ENCODE measurements at places on chromosomes 2 and 18.

DNA sequence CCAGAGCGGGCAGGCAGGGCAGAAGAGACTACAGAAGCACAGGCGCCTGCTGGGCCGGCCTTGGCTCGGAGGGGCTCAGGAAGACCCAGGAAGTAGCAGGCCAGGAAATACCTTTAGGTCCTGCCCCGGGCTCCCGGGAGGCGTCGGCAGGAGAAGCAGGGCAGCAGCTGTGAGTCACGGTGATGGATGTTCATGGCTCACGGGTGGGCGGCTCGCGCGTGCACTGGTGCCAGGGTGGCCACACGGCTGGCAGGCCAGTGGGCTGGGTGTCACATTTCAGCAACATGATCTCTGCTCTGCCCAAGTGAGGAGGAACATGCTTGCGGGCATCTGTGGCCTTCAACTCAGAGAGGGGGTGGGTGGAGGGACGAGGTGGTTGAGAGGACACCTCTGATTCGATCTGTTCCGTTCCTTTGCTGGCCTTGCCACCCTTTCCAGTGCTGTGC lies 139.3 kb downstream of the KLHL29 start:
- no peak for DNase-seq

- DNase-seq, result no peak
Observed at GRCh38 chr2:168174756-168175155, 72.6 kb downstream of the STK39 start.

- DNase-seq, result no peak
Observed at GRCh38 chr18:58770601-58771000, 94.1 kb upstream of the ZNF532 start.

GRCh38 chr2:221372159-221372884 lies 199.8 kb downstream of the EPHA4 start:
- DNase-seq, result no peak

DNA sequence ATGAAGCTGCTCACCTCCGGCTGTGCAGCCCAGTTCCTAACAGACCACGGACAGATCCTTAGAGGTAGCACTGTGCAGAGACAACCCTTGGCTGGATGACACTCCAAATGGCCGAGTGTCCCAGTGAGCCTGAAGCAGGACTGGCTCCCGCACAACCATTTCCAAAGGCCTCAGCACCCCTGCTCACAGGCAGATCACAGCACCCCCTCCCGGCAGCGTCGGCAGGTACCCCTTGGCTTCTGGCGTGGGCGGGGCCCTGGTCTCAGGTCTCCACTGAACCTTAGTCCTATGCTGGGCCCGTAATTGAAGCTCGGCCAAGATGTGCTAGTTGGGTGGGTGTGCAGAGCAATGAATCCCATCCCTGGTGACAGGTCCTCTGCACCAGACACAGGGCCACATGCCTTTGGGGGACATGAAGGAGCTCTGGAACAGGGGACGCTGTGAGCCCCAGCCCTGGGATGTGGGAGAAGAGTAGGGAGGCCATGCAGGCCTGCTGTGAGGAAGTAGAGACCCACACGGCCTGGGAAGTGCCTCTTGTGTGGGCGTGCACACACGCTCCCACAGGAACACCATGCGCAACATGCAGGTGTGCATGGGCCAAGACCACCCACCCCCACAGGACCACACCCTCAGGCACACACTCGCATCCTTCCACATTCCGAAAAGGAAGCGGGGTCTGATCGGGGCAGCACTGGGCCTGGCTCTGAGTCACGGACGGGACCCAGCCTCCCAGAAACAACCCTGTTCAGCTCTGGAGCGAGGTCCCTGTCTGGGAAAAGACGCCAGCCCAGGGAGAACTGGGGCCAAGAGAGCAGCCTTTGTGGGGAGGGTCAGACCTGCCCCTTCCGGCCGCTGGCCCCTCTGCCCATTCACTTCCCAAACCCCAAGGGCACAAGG lies 2.8 kb downstream of the DUSP2 start:
- DNase-seq, result peak; percentile 85

DNA sequence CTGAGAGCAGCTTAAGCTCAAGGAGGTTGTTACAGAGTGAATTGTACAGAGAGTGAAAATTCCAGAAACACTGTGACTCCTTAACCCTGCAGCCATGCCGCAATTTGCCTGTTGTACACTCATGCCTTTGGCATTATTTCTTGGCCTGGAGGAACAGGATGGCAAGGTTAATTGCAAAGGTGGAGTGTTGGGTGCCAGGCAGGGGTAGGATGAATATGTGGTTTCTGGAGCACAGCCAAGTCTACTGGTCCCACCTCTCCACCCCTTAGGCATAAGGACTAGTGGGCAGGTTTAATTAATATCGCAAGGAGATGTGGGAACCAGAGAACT lies 250.2 kb downstream of the LRRTM1 start:
- DNase-seq, result no peak

DNA sequence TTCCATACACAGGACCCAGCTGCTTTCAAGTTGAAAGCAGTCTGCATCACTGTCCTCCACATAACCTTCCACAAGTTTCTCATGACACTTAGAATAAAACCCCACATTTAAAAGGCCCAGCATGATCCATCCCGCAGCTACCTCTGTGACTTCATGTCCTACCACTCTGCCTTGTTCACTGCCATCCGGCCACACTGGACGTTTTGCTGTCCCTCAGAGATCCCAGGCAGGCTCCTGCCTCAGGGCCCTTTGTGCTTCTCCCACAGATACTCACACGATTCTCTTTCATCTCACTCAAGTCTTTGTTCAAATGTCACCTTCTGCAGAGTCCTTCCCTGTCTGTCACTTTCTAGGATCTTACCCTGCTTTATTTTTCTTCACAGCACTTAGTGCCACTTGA lies 232.9 kb upstream of the BOD1L2 start:
- no peak for DNase-seq

GRCh38 chr18:9542924-9543323 lies 67.6 kb downstream of the RALBP1 start:
- no peak for DNase-seq

DNA sequence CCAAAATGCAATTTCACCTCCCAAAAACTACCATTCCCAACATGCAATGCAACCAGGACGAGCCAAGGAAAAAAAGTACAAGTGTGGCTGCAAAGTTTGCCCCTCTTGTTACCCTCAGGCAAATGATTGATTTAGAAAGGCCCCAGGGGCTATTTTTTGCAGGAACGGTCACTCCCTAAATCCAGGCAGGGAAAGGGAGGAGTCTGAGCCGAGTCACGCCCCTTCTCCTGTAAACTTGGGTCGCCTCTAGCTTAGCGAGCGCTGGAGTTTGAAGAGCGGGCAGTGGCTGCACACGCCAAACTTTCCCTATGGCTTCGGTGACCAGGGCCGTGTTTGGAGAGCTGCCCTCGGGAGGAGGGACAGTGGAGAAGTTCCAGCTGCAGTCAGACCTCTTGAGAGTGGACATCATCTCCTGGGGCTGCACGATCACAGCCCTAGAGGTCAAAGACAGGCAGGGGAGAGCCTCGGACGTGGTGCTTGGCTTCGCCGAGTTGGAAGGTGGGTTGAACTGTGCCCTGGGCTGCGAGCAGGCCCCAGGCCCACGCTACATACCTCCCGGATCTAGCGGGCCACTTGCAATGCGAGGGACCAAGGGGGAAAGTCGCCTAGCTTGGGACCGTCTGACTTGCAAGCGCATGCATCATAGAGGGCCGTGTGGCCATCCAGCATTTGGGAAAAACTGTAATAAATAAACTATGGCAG lies at the start of gene GALM:
Gene GALM (plus strand): TSS at position 261 of the 702 bp plus-strand sequence. CDS start 48 bp downstream, at position 309.
- peak; percentile 48 for DNase-seq

GRCh38 chr2:102386867-102387541 lies 31.4 kb downstream of the IL18R1 start:
- DNase-seq, result no peak

DNA sequence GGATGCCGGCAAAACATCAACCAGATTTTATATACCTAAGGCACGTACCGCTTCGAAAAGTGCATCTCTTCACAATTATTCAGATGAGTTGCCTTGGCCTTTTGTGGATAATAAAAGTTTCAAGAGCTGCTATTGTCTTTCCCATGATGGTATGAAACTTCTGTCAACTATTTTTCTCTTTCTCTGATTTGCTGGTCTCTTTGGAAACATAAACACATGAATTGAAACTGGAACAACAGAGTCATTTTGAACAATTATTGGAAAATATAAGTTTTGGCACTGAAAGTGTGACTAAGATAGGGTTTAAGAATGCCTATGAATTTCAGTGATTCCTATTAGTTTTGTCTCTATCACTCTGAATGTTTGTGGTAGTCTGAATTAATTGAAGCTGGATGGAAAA lies 109.9 kb downstream of the DPP4 start:
- no peak for DNase-seq

GRCh38 chr18:69974365-69974764 lies 26.7 kb upstream of the CD226 start:
- DNase-seq, result no peak

GRCh38 chr2:85755122-85756027 lies 1.6 kb downstream of the ATOH8 start:
- DNase-seq, result no peak

GRCh38 chr2:224382973-224383555 lies 18.8 kb downstream of the FAM124B start:
- no peak for DNase-seq

DNA sequence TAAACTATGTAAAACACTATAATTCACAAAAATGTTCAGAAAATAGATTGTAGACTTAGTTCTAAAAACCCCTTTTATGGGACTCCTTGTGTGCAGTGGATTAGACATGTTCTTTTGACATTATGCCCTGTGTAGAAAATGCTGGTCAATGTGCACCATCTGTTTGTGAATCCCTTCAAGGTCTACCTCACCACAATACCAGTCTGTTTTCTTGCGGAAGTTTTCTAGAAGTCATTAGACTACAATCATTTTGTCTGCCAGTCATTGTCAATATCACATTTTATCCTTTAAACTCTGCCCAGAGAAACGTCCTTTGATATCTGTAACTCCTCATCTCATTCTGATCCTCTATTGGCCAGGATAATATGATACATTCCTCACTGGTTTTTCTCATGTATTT lies 7.8 kb downstream of the ITGA4 start:
- no peak for DNase-seq

DNA sequence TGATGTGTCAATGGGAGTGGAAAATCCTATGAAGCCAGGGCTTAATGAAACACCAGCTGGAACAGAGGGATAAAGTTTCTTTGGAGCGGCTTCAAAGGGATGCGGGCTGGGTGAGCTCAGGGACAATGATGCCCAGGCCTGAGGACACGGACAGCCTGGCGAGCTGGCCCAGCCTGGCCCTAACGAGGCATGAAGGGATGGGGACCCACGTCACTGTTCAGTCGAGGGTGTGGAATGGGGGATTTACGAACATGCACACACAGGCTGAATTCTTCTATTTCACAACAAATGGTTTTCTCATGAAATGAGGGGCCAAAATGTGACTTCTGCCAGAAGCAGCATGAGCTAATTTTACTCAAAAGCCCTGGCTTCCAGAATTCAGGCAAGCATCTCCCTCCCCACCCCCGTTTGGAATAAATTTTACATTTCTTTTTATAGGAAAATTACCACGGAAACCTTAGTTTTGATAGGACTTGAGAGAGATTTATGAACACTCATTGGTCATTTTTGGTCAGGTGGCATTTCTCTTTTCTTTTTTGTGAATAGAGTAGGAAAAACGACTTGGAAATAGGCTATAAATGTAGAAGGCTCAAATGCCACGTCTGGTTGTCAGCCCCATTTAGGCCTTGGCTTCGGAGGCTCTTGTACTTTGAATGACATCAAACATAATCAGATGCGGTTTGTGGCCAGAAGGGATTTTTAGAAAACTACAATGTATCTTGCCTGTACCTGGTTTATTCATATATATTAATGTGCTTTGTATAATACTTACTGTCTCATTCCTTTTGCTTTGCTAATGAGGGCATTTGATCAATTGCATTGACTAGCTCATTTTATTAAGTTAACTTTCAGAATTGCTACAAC lies 893.8 kb upstream of the CELF4 start:
- DNase-seq, result no peak

GRCh38 chr2:60581433-60582282 lies 28.2 kb upstream of the BCL11A start:
- peak; percentile 74 for DNase-seq

- DNase-seq, result no peak
Observed at GRCh38 chr18:27171993-27172392, 13.1 kb downstream of the CHST9 start.

GRCh38 chr18:77087393-77088141 lies 45.0 kb downstream of the MBP start:
- no peak for DNase-seq

- no peak for DNase-seq
Observed at GRCh38 chr2:20590704-20591515, 60.0 kb downstream of the HS1BP3 start.

GRCh38 chr18:52310651-52311050 lies 29.3 kb upstream of the DCC start:
- DNase-seq, result no peak

DNA sequence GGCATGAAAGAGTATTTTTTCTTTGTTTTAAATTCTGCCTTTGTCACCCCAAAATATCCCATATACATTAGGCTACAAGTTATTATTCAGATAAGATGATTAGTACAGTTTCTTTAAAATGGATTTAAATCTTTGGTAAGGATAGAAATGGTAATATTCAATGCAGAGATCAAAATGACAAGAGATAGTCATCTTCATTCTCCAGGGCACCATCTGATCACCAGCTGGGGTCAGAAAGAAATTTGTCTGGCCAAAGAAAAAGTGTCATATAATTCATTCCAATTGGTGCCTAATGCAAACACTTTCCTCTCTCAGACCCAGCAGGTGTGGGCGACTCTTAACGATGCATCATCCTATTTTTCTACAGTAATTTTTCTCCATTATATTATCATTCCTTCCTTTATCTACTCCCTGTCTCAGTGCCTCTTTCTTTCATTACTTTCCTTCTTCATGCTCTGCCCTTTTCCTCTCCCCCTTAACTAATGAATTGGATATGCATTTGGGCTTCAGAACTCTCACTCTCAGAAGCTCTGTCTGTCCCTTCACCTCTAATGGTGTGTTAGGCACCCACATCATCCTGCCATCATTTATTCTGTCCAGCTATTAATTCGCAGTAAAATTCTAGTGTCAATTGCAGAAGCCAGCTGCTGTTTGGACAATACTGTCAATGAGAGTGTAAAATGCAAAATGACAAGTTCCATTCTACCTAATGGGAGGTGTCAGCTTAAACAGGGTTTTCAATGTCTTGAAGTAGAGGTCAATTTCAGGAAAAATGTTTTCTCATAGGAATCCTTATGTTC lies 570.5 kb downstream of the TDRD15 start:
- DNase-seq, result no peak

GRCh38 chr2:28736034-28736433 lies 15.6 kb upstream of the PPP1CB start:
- DNase-seq, result no peak

DNA sequence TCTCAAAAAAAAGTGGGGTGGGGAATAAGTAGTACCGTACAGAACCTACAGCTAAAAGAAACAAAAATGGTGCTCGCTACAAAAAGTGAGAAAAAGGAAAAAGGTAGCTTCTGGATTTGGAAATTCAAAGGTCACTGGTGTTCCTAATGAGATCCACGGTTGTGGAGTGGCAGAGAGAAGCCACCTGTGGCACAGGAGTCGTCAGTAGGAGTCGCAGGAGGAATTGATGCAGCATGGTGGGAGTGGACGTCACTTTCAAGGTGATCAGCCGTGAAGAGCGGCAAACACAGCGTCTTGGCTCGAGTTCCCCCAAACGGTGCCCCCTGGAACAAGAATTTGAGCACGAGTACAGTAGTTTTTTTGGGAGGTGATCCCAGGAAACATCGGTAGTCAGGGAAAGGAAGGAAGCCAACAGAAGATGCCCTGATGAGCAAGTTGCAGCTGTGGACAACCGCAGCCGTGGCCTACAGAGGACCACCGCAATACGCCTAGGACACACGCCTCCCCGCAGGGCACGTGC lies 1.4 kb upstream of the TTL start:
- peak; percentile 10 for DNase-seq

GRCh38 chr2:189700681-189701080 lies 26.2 kb downstream of the ANKAR start:
- no peak for DNase-seq

GRCh38 chr2:157414050-157414449 lies 29.8 kb downstream of the CYTIP start:
- DNase-seq, result no peak

All from stimulated activated CD4-positive, alpha-beta T cell treated with anti-CD3 and anti-CD28 coated beads, Interleukin-2, amount 100 ng/mL, for 48 hours (primary cell).